ENCODE measurements at places on chromosomes 2 and 18. TPM values are rescaled to one million over a fixed set of nuclear protein-coding genes. Genes with fewer than 3 reads are reported as not detected.

SIGLEC15 gene
- total RNA-seq = not detected

ADAM23 gene
- total RNA-seq = 0.22 TPM

SULT1C4 gene
- total RNA-seq = 287 TPM

TUBA4B gene
- total RNA-seq = not detected

GULP1 gene
- total RNA-seq = 3.3 TPM

TBR1 gene
- under 0.01 TPM for total RNA-seq

SLC4A3 gene
- 0.26 TPM for total RNA-seq

CCDC85A gene
- 0.69 TPM for total RNA-seq

C1GALT1C1L gene
- total RNA-seq = 0.09 TPM
